HTR-8/SVneo (cell line): ENCODE measurements at places on chromosomes 3 and 15.

DNA sequence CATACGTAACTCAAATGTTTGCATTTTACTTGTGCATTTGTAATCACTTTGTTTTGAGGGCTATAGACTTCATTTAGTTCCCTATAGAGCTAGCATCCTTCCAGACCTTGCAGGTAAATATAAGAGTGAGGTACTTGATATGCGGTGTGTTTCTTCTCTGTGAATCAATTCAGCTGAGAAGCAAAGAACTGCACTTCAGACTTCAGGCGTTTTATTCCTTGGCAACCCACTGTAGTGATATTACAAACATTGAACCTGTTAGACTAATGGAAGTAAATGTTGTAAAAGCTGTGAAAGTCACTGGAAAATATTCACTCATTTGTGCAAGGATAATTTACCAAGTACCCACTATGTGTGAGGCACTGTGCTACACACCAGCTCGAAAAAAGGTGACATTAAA lies 94.1 kb upstream of the CHL1 start:
- DNase-seq = no peak

DNA sequence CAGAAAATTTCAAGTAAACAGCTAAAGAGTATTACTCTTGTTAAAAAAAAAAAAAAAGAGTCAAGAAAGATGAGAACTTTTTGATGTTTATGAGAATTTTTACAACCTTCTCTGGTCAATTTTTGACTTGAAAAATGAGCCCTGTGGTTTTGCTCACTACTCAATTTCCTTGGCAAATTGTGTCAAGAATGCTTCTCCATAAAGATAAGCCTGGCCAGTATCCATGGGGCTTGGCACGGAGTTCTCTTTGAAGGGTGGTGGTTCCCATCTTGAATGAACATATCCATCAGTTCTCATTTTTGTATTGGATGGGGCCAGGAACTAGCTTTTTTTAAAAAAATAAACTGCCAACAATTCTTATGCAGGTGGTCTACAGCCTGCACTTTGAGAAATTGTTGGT lies 179.9 kb downstream of the RYR3 start:
- DNase-seq = no peak

GRCh38 chr3:128269796-128270195 lies 116.5 kb downstream of the EEFSEC start:
- DNase-seq = no peak

GRCh38 chr3:159536876-159537275 lies 451.8 kb upstream of the IL12A start:
- DNase-seq = no peak

DNA sequence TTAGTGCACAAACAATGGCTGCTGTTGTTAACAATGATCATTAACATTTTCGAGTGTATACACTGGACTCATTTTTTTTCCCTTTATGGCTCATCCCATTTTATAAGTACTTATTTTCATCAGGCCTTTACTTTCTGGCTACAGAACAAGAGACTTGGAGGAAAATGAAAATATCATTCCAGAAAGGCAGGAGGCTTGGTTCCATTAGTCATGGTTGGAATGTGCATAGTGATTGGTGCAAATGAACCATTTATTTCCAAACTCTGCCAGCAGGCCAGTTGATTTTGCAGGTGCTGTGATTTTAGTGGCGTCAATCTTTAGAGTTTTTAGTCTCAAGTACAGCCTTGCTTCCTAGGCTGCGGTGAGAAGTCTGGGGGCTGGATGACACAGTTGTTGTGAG lies 151.8 kb downstream of the ITPR1 start:
- no peak for DNase-seq

DNA sequence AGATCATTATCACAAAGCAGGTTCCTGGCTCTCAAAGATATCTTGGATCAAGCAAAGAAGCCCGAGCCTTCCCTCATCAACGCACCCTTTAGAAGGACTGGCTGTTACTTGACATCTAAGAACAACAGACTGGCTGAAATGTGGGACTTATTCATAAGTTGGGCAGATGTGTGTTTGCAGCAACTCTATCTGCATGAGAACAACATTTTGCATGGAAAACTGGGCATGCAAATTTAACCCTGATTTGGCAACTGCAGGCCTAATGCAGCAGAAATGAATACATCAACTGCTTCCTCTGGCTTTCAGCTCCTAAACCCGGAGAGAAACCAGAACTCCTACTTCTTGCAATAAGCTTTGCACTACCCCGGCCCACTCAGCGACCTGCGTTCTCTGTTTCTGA lies 35.0 kb upstream of the FOXP1 start:
- no peak for DNase-seq

DNA sequence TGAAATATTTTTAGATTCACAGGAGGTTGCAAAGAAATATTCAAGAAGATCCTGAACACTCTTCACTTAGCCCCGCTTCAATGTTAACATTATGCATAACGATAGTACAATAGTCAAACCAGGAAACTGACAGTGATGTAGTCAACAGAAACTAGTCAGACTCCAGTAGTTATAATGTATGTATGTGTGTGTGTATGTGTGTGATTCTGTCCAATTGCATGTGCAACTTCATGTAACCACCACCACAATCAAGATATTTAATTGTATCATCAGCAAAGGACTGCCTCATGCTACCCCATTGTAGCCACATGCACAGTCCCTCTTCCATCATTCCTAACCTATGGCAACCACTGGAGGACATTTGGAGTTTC lies 77.9 kb downstream of the APBA2 start:
- DNase-seq = no peak

- no peak for DNase-seq
Measured at GRCh38 chr15:84863565-84864443, 20.7 kb upstream of the SLC28A1 start.

GRCh38 chr15:88509964-88510363 lies 36.5 kb downstream of the DET1 start:
- no peak for DNase-seq

GRCh38 chr3:127772827-127773751 lies 49.2 kb downstream of the MGLL start:
- DNase-seq = no peak

- no peak for DNase-seq
Measured at GRCh38 chr3:57998366-57999283, 9.6 kb upstream of the FLNB start.

DNA sequence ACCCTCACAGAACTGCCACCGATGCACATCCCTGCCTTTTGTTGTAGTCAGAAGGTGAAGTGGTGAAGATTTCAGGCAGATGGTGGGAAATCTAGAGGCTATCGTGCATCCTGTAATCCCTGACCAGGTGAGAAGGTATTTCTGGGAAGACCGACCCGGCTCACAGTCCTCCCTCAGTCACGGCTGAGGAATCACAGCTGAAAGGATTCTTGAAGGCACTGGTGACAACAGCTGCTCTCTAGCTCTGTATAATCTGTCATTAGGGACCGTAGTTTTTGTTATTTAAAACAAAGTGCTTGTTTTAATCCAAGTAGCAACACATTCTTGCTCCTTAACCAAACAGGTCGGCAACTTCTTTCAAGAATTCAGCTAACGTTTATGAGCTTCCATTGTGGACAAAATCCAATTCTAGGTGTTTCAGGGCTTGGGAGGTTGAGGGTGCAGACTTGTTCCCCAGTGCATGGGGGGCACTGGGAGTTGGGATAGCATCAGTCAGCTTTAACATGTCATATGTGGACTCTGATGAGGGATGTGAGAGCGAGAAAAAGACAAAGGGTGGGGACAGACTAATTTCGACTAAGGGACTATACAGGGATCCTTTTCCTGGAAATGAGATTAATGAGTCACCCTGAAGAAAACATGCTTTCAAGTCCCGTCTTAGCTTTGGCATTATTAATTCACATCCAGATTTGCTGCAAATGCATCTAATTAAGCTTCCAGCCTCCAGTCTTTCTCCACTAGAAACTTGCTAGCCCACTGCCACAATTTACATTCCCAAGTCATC lies 141.0 kb upstream of the RASGRP1 start:
- no peak for DNase-seq

GRCh38 chr3:117628823-117629291 lies 919.3 kb downstream of the TUSC7 start:
- no peak for DNase-seq

GRCh38 chr3:159787178-159787574 lies 201.5 kb upstream of the IL12A start:
- DNase-seq = no peak

- DNase-seq = no peak
Measured at GRCh38 chr3:53672981-53673380, 173.2 kb downstream of the CHDH start.

- no peak for DNase-seq
Measured at GRCh38 chr3:62277450-62277849, 95.9 kb downstream of the FEZF2 start.

DNA sequence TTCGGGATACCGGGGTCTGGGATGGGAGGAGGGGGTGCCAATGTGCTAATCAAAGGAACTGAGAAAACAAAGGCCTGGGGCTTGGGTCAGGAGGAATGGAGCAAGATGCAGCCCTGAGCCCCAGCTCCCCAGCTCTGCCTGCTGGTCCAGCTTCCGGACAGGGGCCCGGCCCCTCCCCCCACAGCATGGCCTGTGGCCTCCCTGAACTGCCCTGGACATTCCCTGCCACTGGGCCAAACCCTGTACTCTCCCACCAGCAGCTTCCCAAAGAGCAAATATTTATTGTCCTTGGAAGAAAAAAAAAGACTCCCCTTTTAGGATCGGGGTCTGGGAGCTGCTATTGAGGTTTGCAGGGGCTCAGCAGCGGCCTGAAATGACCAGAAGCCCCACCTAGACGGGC lies 5.7 kb upstream of the MYL3 start:
- DNase-seq = no peak

DNA sequence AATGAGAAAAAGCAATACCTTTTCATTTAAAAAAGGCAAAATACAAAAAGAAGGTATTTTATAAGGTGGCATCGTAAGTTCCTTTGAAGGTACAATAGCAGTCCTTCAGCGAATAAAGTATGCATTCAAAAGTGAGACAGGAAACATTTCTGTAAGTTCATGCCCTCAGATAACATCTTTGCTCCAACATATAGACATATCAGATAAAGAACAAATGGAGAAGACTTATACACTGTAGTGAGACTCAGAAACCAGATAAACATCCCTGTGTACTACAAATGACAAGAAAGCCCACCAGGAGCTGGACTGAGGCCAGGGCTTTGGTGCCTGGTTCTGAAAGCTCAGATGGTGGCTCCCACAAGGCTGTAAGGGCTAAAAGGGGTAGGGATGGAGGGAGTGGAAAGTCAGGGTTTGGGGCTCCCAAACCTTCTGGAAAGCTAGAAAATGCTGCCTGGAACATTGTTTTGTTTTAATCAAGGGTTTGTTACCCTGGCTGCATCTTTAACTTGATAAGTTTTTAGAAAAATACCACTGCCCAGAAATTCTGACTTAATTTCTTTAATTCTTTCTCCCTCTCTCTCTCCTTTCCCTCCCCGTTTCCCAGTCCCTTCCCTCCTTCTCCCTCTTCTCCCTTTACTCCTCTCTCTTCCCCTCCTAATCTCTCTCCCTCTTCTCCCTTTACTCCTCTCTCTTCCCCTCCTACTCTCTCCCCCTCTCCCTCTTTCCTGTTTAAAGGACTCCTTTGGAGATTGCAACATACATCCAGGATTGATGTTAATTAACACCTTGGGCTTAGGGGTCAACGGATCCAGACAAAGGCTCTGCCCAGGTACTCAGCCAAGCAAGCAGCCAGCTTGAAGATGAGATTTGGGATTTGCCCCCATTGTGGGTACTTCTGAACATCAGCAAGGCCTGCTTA lies 126.1 kb downstream of the AQP9 start:
- DNase-seq = no peak

GRCh38 chr3:50190936-50191660 lies at the start of gene GNAT1:
Gene GNAT1, plus strand, starts transcription at chr3:50191610. Its CDS starts 116 bp downstream, at chr3:50191726.
- DNase-seq = no peak

- DNase-seq = no peak
Measured at GRCh38 chr15:65963911-65964482, 94.7 kb downstream of the RAB11A start.

DNA sequence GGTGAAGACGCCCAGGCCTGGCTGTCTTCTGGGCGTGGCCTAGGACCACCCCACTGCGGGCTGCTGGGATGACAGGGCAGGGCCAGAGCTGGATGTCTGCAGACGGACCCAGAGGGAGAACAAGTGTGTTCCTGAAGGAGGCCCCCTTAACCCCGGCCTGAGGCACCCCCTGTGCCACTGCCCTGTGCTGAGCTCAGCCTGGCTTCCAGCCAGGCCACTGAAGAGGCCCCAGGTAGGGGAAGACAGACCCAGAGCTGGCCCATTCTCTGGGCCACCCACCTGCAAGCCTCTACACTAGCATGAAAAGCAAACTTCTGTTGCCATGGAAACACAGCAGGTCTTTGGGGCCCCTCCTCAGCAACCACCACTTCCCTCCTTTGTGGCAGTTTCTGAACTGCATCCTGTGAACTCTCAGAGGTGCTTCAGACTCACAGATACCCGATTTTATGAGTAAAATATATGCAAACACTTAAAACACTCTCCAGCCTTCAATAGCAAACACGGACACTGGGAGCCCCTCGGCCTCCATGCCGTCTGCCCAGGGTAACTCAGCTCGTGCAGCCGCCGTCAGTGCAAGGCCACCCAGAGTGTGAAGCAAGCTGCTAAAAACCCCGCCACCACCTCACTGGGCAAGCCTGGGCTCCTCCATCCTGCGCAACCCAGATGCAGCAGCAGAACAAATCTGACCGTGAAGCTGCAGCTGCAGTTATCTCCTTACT lies 42.5 kb downstream of the CMTM6 start:
- DNase-seq = no peak

GRCh38 chr15:71103102-71103676 lies 12.1 kb upstream of the THSD4 start:
- DNase-seq = peak; percentile 53

DNA sequence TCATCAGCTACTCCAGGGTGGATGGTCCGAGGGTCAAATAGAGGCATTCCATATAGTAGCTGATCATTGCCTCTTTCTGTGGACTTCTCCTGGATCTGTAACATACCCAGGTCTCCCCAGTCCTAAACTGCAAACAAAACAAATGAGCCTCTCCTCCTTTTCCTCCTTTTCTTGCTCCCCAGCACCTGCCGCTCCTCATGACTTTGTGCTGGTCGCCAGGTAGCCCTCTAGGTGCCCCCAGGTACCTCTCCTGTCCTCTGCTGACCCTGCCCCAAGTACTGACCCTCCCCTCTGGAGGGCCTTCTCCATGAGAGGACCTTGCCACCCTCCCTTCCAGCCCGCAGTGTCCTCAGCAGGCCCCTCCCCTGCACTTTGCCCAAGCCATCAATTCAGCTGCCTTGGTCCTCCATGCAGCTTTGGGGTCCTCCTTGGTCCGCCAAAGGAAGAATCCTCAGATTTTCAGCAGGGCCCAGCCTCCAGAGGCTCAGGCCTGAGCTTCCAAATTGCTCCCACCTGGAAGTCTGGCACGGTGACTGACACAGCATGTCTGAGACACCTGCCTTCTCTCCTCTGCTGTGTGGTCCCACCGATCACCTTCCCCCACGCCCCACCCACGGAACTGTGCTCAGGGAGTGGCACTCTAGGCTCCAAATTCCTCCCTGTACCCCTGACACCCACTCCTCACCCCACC lies 111.0 kb downstream of the LRRK1 start:
- DNase-seq = no peak
